ENCODE measurements at places on chromosomes 13 and 19. TPM values are rescaled to one million over a fixed set of nuclear protein-coding genes. Genes with fewer than 3 reads are reported as not detected.

DNA sequence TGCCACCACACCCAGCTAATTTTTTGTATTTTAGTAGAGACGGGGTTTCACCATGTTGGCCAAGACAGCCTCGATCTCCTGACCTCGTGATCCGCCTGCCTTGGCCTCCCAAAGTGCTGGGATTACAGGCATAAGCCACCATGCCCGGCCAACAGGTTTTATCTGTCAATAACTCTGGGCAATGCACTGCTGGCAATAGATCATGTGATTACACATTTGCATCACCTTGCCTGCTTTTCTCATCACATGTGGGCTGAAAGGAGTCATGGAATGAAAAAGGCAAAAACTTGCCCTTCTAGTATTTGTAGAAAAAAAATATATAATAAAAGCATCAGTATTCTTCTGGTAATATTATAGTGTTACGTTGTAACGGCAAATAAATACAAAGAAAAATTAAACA lies 164.5 kb downstream of the NHLRC3 start:
- no peaks in the 10 kb centered on the region for H3K27me3 ChIP-seq
- no peak overlapping the region for H3K27ac ChIP-seq
- no peaks in the 10 kb centered on the region for H3K4me1 ChIP-seq
- no peaks in the 10 kb centered on the region for H3K36me3 ChIP-seq

DNA sequence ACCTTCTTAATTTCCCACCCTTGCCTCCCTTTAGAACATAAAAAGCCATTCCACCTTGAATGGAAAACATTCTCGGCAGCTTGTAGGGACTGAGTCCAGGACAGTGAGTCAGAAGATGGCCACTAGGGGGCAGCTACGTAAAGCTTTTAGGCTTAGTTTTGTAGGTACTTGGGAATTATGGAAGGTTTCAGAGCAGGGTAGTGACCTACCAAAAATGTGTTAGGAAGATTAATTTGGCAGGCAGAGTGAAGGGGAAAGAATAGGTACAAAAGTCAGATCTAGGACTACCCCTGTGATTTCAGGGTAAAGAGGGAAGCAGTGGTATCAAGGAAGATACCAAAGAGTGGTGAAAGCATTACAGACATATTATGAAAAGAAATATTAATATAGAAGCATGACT lies 198.4 kb downstream of the NDFIP2 start:
- no peaks in the 10 kb centered on the region for H3K27me3 ChIP-seq
- no peak overlapping the region for H3K4me3 ChIP-seq
- peak; percentile 85 for DNase-seq
- no peaks in the 10 kb centered on the region for H3K36me3 ChIP-seq
- H3K4me1 ChIP-seq, result peaks cover 6% of the 10 kb centered on the region

- H3K4me1 ChIP-seq, result peaks cover 16% of the 10 kb centered on the region
- no peak overlapping the region for H3K4me3 ChIP-seq
- no peaks in the 10 kb centered on the region for H3K36me3 ChIP-seq
- H3K27ac ChIP-seq, result no peak overlapping the region
- H3K27me3 ChIP-seq, result no peaks in the 10 kb centered on the region
Measured at GRCh38 chr13:49497272-49497671, 1.5 kb downstream of the PHF11 start.

DNA sequence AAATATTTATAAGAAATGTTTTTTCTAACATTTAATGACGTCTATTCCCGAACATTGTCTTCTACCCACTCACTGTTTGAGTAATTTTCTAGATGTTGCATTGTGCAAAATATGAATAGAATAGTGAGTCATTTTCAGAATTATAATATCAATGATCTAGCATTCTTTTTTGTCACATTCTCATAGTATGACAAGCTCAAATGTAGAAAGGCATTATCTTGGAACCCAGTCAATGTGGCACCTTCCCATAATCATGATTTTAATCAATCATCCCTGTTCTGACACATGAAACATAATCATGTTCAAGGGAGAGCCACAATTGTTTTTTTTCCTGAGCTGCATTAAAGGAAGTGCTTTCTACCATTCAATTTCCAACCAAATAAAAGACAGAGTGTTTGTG lies 265.8 kb downstream of the OXGR1 start:
- no peaks in the 10 kb centered on the region for H3K4me1 ChIP-seq
- no peak for DNase-seq
- H3K4me3 ChIP-seq, result no peak overlapping the region
- H3K27me3 ChIP-seq, result no peaks in the 10 kb centered on the region
- no peak overlapping the region for H3K27ac ChIP-seq
- H3K36me3 ChIP-seq, result no peaks in the 10 kb centered on the region

DNA sequence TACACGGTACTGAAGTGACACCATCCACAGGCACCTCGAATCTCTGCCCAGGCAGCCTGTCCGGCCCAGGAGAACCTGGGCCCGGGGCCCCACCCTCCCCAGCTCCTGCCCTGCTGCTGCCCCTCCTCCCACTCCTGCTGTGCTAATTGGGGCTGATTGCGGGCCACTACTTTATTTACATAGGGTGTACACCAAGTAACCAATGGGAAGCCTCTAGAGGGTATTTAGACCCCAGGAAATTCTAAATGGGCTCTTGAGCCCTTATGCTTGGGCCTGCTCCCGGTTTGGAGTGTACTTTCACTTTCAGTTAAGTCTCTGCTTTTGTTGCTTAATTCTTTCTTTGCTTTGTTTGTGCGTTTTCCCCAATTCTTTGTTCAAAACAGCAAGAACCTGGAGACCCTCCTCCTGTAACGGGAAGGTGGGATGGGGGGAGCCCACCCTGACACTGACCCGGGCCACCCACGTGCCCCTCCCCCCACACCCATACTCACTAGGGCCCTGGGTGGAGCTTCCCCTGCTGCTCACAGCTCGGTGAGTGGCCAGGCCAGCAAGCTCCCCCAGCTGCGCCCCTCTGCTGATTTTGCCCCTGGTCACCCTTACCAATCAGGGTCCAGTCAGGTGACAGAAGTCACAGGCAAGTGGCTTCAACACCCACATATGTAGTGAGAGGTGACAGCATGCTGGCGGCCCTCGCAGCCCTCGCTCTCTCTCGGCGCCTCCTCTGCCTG lies 9.4 kb downstream of the SCGB2B2 start:
- peaks cover 37% of the 10 kb centered on the region for H3K4me1 ChIP-seq
- H3K4me3 ChIP-seq, result no peak overlapping the region
- peak overlapping the region; percentile 36 for H3K27ac ChIP-seq
- no peaks in the 10 kb centered on the region for H3K36me3 ChIP-seq
- H3K27me3 ChIP-seq, result no peaks in the 10 kb centered on the region
- DNase-seq, result no peak

- H3K4me3 ChIP-seq, result no peak overlapping the region
- no peaks in the 10 kb centered on the region for H3K27me3 ChIP-seq
- peaks cover 7% of the 10 kb centered on the region for H3K4me1 ChIP-seq
- H3K36me3 ChIP-seq, result no peaks in the 10 kb centered on the region
- DNase-seq, result no peak
Measured at GRCh38 chr19:40552848-40553247, 23.8 kb upstream of the SHKBP1 start.

GRCh38 chr13:21736926-21737325 lies 66.1 kb downstream of the FGF9 start:
- H3K27ac ChIP-seq, result no peak overlapping the region
- no peak overlapping the region for H3K4me3 ChIP-seq
- no peak for DNase-seq

DNA sequence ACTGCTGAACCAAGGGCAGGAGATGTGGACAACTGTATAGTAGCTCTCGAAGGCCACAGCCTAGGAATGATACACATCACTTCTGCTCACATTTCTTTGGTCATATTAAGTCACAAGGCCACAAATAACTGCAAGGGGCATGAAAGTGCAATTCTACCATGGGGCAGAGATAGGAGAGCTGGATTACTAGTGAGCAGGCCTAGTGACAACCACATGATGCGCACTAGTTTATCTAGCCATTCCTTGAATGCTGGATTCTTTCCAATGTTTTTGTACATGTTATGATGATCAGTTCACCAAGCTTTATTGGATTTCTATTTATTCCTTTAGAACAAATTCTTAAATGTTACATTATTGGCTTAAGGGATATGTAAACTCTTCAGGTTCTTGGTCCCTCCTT lies 100.7 kb downstream of the MIPEP start:
- no peaks in the 10 kb centered on the region for H3K4me1 ChIP-seq
- H3K36me3 ChIP-seq, result no peaks in the 10 kb centered on the region
- DNase-seq, result no peak
- no peaks in the 10 kb centered on the region for H3K27me3 ChIP-seq
- no peak overlapping the region for H3K27ac ChIP-seq

- no peak overlapping the region for H3K4me3 ChIP-seq
- DNase-seq, result no peak
- H3K27ac ChIP-seq, result no peak overlapping the region
- no peaks in the 10 kb centered on the region for H3K36me3 ChIP-seq
Measured at GRCh38 chr13:98826146-98826545, 73.7 kb upstream of the SLC15A1 start.

- H3K27me3 ChIP-seq, result no peaks in the 10 kb centered on the region
- no peak overlapping the region for H3K4me3 ChIP-seq
- H3K27ac ChIP-seq, result no peak overlapping the region
- no peaks in the 10 kb centered on the region for H3K4me1 ChIP-seq
Measured at GRCh38 chr19:46125447-46125846, 959 bp upstream of the IGFL3 start.

- H3K4me1 ChIP-seq, result peaks cover 29% of the 10 kb centered on the region
- H3K27me3 ChIP-seq, result no peaks in the 10 kb centered on the region
- H3K36me3 ChIP-seq, result no peaks in the 10 kb centered on the region
- H3K27ac ChIP-seq, result no peak overlapping the region
- H3K4me3 ChIP-seq, result no peak overlapping the region
Measured at GRCh38 chr19:34556488-34556887, 74.9 kb downstream of the WTIP start.

GRCh38 chr19:11814700-11815035 lies 595 bp downstream of the ZNF440 start:
- DNase-seq, result no peak
- peak overlapping the region; percentile 84 for H3K27ac ChIP-seq
- H3K36me3 ChIP-seq, result no peaks in the 10 kb centered on the region
- H3K4me3 ChIP-seq, result peak overlapping the region; percentile 82
- H3K4me1 ChIP-seq, result peaks cover 21% of the 10 kb centered on the region

DNA sequence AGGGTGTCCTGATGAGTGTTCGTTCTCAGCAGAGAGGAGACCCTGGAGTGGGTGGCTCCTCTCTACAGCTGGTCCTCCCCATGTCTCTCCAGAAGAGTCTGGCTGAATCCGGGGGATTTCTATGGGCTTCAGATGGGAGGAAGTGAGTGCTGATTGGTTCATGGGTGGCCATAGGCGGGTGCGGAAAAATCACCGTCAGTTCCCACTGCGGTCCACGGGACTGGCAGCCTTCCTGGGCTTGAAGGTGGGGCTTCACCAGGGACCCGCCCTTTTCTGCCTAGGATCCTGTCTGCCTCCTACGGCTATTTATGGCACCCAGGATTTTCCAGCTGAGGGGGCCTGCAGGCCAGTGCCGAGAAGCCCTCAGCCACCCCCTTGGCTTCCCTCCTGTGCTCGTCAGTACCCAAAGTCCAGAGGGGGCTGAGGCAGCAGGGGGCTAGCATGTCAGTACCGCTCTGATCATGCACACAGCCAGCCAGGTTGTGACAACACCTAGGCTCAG lies 18.4 kb downstream of the CPB2 start:
- DNase-seq, result no peak
- no peaks in the 10 kb centered on the region for H3K27me3 ChIP-seq
- no peak overlapping the region for H3K27ac ChIP-seq

The ASF1B gene
- total RNA-seq, result 1.6 TPM

The SHC2 gene
- 137 TPM for total RNA-seq

The GARRE1 gene
- 26.4 TPM for total RNA-seq

The PNMA8B gene
- 2.6 TPM for total RNA-seq

The LAIR1 gene
- 2.9 TPM for total RNA-seq

The F2RL3 gene
- total RNA-seq, result 2.1 TPM

All from body of pancreas (tissue), 4 donors.